Activated CD8-positive, alpha-beta memory T cell treated with anti-CD3 and anti-CD28 coated beads for 1 hour (primary cell): ENCODE measurements at places on chromosomes 16 and 17.

DNA sequence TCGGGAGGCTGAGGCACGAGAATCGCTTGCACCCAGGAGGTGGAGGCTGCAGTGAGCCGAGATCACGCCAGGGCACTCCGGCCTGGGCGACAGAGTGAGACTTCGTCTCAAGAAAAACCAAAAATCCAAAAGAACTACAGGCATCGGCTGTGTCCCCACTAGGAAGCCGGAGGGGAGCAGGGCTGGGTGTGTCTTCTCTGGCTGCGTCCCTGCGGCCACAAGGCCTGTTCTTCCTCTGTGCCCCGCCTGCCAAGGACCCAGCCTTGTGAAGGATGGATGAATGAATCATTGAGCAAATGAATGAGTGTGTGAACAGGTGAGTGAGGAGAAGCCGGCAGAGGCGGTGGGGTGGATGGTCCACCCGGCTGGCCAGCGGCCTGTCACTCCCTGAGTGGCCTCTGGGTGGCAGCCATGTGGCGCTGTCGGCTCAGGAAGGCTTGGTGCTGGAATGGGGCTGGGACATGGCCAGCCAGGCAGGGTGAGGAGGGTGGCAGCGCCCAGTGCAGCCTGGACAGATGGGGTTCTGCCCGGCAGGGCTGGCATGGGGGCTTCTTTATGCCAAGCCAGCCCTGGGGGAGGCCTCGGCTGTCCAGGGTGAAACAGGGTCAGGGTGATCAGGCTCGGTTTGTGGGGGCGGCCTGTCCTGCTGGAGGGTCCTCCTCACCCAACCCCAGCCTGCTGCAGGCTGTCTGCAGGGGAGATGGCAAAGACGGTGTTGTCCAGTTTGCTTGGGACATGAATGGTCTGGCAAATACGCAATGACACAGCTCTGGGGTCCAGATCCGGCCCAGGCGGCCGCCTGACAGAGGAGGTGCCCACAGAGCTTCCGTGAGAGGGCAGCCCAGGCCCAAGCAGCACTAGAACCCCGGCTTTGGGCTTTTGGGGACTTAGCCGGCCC, 21.7 kb downstream of the SLC25A10 start:
- DNase-seq = no peak

- DNase-seq = no peak
These were observed 13.5 kb upstream of the CACNG4 start for GRCh38 chr17:66950886-66951604.

GRCh38 chr17:39970157-39970692, 7.4 kb downstream of the GSDMA start:
- no peak for DNase-seq

DNA sequence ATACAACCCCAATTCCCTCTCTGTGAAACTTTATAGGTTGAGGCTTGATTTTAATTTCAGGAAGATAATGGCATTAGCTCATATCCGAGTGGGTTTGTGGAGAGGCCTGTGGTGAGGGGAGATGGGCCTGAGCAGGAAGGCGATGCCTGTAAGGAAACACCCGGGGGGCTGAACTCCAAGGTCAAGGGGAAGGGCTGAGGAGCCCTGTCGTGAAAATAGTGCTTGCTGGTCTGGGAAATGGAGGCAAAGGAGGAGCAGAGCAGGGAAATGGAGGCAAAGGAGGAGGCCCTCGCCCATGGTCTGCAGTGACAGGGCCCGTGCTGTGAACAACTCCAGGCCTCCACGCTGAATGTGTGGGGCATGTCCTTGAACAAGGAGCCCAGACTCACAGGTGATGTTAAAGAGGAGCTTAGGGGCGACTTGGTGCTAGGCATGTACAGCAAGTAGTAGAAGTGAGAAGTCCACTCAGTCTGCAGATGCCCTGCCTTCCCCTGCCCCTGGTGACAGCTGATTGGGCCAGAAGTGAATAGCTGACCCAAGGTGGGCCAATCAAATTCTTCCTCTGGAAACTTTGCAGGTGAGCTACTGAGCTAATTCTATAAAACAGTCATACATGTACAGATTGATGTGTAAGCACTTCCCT, 38.1 kb downstream of the MRPS23 start:
- no peak for DNase-seq

DNA sequence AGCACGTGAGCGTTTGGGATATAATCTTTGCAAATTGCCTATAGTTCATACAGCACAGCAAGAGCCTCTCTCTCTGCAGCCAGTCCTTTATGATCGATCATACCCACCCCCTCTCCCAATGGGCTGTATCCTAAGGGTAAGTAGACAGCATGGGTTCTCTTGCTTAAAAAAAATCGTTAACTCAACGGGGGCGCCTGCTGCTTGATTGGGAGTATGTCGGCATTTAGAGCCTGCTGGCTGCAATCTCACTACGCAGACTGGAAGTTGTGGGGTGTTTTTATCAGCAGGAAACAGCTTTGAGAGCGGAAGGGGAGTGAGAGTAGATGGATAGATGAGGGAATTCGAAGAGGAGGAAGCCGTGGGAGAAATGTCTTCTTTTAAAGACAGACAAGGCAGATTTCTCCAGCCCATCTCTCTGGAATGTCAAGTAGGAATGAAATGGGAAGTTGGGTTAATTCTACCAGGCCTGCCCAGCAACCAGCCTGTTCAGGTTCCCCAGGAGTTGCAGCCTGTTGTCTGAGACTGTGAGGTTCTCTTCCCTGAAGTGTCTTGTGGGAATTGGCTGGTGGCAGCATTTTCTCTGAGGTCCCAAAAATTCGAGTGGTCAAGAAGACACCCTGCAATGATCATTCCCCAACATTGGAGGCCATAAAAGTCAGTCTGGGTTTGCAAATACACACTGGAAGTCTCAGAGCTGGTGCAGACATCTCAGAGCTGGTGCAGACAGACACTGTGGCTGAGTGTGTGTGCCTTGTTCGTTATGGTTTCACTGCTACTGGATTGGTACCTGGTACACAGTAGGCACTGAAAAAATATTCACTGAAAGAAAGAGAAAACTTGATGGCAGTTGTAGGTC, 65.6 kb downstream of the PRKCB start:
- no peak for DNase-seq

DNA sequence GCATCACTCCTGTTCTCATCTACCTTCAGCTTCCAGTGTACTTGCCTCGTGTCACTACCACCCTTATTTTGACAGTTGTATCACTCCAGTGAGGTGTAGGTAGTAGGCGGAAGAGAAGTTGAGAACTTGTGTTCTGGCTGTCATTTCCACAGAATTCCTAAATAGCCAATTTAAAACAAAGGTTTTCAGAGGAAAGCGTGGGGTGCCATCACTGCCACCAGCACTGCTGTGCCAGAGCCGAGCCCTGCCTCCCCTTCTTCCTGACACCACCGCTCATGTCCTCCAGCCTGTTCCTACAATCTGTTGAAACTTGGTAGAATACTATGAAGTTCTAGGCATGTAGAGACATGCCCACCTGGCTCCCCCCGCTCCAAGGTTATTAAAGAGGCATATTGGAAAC, 215.8 kb downstream of the TANC2 start:
- DNase-seq = no peak

GRCh38 chr16:55297062-55297909, 26.7 kb upstream of the IRX6 start:
- no peak for DNase-seq

DNA sequence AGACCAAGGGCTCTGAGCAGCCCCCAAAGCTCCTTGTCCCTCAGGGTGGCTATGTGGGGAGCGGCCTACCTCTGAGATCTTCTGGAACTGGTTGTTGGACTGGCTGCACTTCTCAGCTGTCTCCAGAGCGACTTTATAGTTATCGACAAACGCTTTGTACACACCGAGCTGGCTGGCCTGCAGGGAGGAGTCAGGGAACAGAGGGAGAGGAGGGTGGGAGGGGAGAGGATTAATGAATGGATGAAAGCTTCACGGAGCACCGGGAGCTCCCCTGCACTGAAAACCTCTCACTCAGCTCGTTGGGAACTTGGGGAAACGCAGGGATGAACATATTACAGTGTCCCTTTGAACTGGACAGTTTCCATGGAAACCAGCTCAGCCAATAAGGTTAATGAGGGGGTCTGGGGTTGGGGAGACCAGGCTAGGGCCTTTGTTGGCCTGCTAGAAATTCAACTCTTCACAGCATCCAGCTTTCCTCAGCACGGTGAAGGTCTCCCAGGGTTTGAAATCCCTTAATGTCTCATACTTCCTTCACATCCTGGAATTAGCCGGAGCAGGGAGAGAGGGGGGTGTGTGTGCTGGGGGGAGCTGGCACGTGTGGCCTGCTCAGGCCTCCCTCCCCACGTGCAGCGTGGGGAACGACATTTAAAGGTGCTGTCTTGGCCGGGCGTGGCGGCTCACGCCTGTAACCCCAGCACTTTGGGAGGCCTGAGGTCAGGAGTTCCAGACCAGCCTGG, 86.7 kb downstream of the TIMM22 start:
- no peak for DNase-seq

- no peak for DNase-seq
These were observed 358.2 kb downstream of the KIF2B start for GRCh38 chr17:54180950-54181349.

- no peak for DNase-seq
These were observed at the start of gene KLHL10 for GRCh38 chr17:41837761-41838538. KLHL10 (plus strand) TSS chr17:41837825; CDS start chr17:41837933, 108 bp downstream.

- DNase-seq = no peak
These were observed 27.1 kb upstream of the MYLK3 start for GRCh38 chr16:46775214-46775613.

DNA sequence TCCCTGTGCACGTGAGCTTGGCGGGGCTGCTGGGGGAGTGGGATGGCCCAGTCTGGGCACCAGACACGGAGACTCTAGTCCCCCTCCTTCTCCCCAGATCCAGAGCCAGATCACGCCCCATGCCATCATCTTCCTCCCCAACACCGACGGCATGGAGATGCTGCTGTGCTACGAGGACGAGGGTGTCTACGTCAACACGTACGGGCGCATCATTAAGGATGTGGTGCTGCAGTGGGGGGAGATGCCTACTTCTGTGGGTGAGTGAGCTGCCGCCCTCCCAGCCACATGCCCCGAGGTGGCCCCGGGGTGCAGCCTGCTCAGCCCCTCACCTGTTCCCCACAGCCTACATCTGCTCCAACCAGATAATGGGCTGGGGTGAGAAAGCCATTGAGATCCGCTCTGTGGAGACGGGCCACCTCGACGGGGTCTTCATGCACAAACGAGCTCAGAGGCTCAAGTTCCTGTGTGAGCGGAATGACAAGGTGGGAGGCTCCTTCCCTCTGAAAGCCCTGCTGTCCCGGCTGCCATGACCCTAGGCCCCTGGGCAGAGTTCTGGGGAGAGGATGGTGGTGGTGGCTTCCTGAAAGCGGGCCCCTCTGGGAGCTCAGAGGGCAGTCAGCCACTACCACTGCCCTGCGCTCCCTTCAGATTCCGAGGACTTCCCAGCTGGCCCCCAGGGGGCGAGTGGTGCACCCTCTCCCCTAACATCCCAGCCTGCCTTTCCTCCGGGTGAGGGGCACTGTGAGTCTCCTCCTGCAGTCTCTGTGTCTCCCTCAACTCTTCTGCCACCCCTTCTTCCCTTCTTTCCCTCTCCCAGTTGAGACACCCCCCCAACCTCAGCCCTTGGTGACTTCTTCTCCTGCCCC, 2.8 kb upstream of the C17orf107 start:
- no peak for DNase-seq

DNA sequence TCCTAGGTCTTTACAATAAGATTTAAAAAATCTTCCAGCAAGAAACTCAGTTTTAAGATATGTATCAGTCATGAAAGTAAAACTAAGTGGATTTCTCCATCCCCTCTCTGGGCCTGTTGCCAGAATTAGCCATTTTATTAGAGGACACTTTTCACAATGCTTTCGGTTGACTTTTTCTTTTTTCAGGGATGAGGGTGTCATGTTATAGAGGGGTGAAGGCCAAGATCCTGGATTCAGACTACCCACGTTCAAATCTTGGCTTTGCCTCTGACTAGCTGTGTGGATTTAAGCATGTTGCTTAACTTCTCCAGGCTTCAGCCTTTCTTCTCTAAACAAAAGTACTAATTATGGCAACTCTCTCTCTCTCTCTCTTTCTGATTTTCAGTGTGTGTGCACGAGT, 111.7 kb upstream of the COX10 start:
- DNase-seq = no peak

DNA sequence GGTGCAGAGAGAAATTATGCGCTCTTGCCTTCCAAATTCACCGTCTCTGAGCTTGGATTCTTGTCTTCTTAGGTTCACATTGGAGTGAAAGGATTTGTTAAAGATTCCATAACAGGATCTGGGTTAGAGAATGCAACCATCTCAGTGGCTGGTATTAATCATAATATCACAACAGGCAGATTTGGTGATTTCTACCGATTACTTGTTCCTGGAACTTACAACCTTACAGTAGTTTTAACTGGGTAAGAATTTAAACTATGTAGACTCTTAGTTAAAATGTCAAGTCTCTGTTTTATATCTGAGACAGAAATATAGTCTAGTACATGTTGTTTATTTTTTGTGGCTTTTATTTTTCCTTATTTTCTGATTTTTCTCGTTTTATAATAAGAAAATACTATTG, 42.9 kb downstream of the CPD start:
- no peak for DNase-seq

GRCh38 chr17:31414550-31414918, 23.1 kb downstream of the RAB11FIP4 start:
- DNase-seq = no peak

GRCh38 chr16:87015021-87015420, 302.2 kb downstream of the C16orf95 start:
- no peak for DNase-seq

DNA sequence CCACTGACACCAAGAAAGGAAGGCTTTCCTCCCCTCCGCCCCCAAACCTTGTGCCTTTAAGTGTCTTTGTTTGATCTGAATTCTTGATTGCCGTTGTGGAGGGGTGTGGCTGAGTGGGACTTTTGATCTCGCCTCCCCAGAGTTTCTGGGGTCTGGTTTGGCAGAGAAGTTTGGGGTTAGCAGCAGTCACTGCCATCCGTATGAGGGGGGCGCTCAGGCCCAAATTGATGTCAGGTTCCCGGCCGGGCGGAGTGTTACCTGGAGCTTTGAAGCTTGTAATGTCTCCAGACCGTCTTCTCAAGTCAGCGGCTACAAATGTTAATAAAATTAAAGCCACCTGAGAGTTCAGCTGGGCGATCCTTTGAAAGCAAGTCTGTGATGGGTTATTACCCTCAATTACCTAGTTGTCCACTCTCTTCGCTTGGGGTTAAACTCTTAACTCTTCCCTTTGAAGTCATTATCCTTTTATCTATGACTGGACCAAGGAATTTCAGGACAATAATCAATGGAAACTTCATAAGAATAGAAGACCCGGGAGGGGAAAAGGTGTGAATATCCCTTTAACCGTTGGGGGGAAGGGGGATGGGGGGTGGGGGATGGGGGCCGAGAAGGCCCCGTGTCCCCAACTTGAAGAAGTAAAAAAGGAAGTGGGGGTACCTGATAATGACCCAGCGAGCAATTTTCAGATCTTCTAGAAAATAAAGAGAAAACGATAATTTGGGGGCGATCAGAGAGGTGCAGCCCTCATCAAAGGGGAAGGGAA, 31.8 kb upstream of the AXIN2 start:
- no peak for DNase-seq

DNA sequence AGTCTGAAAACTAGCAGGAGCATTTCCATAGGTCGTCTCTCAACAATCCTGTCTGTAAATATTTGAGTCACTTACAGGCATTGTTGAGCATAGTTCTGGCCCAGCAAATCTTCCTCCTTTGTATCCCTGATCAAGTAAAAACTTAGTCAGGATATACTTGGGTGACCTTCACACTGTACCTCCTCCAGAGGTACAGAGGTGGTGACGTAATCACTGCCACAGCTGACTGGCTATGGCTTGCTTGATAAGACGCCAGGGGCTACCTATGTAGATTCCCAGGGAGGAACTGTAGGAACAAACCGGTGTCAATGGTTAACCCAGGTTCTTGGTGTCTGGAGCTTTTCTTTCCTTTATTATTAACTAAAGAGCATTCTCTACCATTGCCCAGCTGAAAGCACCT, at the start of gene KCNJ16:
Gene KCNJ16 (plus strand): TSS at position 270 of the 400 bp plus-strand sequence. CDS start 56,863 bp downstream, outside the sequence.
- no peak for DNase-seq
